ENCODE measurements at places on chromosomes 5 and 9.

- no peak overlapping the region for H3K27ac ChIP-seq
- H3K27me3 ChIP-seq = no peaks in the 10 kb centered on the region
- H3K36me3 ChIP-seq = no peaks in the 10 kb centered on the region
- H3K4me1 ChIP-seq = no peaks in the 10 kb centered on the region
Measured at GRCh38 chr9:10331157-10331556, 281.6 kb downstream of the PTPRD start.

- H3K27ac ChIP-seq = no peak overlapping the region
- DNase-seq = no peak
- H3K27me3 ChIP-seq = no peaks in the 10 kb centered on the region
- no peaks in the 10 kb centered on the region for H3K4me1 ChIP-seq
Measured at GRCh38 chr9:69139596-69139995, 34.5 kb upstream of the TJP2 start.

GRCh38 chr9:977838-978830 is 1.7 kb downstream of the DMRT3 start:
- H3K27ac ChIP-seq = no peak overlapping the region
- DNase-seq = no peak
- H3K4me1 ChIP-seq = peaks cover 2% of the 10 kb centered on the region

DNA sequence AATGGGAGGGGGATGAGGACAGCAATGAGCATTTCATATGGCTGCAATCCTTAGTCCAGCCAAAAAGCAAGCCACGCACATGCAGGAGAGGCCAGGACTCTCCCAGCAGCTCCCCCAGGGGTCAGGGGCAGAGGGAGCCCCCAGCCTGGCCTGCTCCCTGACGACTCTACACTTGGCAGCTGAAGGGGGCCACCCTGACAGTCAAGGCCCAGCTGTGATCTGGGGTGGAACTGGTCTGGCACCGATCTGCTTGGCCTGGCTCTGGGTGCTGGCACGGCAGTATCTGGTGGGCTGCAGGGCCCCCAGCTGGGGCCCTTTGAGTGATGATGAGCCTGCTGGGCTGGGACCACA is 118.1 kb downstream of the ADAMTS2 start:
- DNase-seq = no peak
- H3K27me3 ChIP-seq = no peaks in the 10 kb centered on the region
- H3K4me1 ChIP-seq = no peaks in the 10 kb centered on the region
- no peaks in the 10 kb centered on the region for H3K36me3 ChIP-seq
- H3K27ac ChIP-seq = no peak overlapping the region
- H3K4me3 ChIP-seq = no peak overlapping the region

- H3K36me3 ChIP-seq = no peaks in the 10 kb centered on the region
- H3K27me3 ChIP-seq = no peaks in the 10 kb centered on the region
- H3K4me1 ChIP-seq = no peaks in the 10 kb centered on the region
- no peak overlapping the region for H3K27ac ChIP-seq
- H3K4me3 ChIP-seq = no peak overlapping the region
Measured at GRCh38 chr5:14880688-14881087, 9.1 kb upstream of the ANKH start.

GRCh38 chr5:37494756-37495155 is 115.6 kb downstream of the WDR70 start:
- no peaks in the 10 kb centered on the region for H3K27me3 ChIP-seq
- no peak overlapping the region for H3K27ac ChIP-seq
- H3K4me1 ChIP-seq = no peaks in the 10 kb centered on the region
- DNase-seq = no peak
- H3K4me3 ChIP-seq = no peak overlapping the region

GRCh38 chr9:32423371-32423770 is 38.9 kb downstream of the ACO1 start:
- no peaks in the 10 kb centered on the region for H3K4me1 ChIP-seq
- no peak for DNase-seq
- no peak overlapping the region for H3K4me3 ChIP-seq

GRCh38 chr5:665541-665955 is 27.6 kb downstream of the TPPP start:
- peaks cover 27% of the 10 kb centered on the region for H3K36me3 ChIP-seq
- no peak overlapping the region for H3K27ac ChIP-seq
- no peak overlapping the region for H3K4me3 ChIP-seq
- H3K27me3 ChIP-seq = no peaks in the 10 kb centered on the region
- H3K4me1 ChIP-seq = no peaks in the 10 kb centered on the region
- no peak for DNase-seq

GRCh38 chr9:19913151-19913550 is 124.3 kb upstream of the SLC24A2 start:
- H3K4me1 ChIP-seq = no peaks in the 10 kb centered on the region
- H3K27me3 ChIP-seq = no peaks in the 10 kb centered on the region
- H3K4me3 ChIP-seq = no peak overlapping the region
- no peak for DNase-seq
- H3K36me3 ChIP-seq = no peaks in the 10 kb centered on the region
- H3K27ac ChIP-seq = no peak overlapping the region

DNA sequence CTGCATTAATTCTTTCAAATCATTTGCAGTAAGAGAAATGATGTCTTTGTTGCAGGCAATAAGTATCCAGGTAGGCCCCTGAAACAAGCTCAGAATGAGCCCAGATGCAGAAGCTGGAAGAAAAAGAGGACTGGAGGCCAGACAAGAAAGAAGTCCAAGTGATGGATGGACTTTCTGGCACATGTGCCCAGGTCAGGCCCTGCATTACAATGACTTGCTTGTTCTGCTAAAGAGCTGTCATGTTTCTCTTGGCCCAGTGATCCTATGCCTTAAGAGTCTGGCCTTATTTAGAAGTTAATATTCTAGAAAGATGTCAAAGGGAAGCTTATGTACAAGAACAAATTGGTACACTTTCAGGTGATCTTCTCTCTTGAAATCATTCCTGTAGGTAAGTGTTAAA is 64.8 kb downstream of the DPYSL3 start:
- H3K27me3 ChIP-seq = no peaks in the 10 kb centered on the region
- no peaks in the 10 kb centered on the region for H3K36me3 ChIP-seq
- DNase-seq = no peak
- no peaks in the 10 kb centered on the region for H3K4me1 ChIP-seq
- H3K27ac ChIP-seq = no peak overlapping the region
- no peak overlapping the region for H3K4me3 ChIP-seq

Data from effector memory CD4-positive, alpha-beta T cell (primary cell).